Activated CD8-positive, alpha-beta memory T cell treated with anti-CD3 and anti-CD28 coated beads for 1 hour (primary cell): ENCODE measurements at places on chromosomes 7 and 10.

DNA sequence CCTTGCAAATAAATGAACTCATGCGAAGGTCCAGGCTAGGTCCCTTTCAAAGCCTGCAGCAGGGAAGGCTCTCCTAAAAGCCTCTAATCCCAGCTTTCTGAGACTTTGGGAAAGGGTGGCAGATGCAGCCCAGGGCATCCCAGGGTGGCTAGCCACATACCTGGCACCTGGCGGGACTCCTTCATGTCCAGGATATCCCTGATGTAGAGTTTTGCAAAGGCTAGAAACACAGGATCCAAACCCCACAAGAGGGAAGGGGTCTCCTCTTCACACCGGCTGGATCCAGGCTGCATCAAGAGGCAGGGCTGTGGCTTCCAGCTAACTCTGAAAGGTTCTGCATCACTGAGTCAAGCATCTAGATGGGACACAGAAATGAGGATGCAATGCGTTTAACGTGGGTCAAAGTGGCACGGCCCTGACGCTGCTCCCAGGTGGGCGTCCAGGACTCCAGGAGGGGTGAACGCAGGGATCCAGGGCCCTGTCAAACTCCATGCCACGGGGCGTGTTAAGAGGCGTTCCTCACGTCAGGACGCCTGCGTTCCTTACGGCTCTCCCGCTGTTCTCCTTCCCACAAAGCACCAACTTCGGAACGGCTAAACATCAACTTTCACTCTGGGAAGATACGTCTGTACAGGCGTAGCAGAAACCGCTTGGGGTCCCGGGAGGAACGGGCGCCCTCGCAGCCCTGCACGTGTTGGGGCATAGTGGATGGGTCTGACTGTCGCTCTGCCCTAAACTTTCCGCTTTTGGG is 507 bp downstream of the STN1 start:
- DNase-seq = no peak

DNA sequence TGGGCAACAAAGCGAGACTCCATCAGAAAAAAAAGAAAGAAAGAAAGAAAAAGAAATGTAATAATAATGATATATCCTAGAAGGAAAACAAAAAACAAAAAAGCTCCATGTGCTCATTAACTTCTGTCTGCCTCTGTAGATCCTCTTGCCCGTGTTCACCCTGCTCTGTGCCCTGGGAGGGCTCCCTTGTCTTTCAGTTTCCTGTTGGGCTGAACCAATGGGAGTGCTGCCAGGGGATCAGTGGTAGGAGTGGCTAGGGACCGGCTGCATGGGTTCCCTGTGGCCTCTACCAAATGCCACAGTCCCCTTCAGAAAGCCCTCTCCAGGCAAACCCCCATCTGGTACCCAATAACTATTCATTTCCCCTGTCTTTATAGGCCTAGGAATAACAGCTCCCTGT is 51.8 kb upstream of the PARD3 start:
- DNase-seq = no peak

- no peak for DNase-seq
Observed at GRCh38 chr10:11478807-11479206, 132.6 kb downstream of the USP6NL start.

DNA sequence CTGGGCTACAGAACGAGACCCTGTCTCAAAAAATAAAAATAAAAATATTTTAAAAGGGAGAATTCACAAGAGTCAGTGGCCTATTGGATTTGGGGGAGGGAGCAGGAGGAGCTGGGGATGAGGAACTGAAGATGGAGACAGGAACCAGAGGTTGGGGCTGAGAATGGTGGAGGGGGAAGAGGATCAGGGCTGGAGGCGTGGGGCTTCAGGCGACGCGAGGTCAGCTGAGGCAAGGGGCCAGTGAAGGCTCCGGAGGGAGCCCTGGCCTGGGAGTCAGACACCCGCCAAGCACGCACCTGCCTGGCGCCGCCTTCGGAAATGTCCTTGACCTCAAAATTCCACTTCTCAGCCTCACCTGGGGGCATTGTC is 671 bp upstream of the CLEC2L start:
- DNase-seq = no peak
